Activated CD4-positive, alpha-beta T cell treated with anti-CD3 and anti-CD28 coated beads, Interleukin-2, amount 50 U/mL, for 16 hours (primary cell): ENCODE measurements at places on chromosomes 6 and 20.

DNA sequence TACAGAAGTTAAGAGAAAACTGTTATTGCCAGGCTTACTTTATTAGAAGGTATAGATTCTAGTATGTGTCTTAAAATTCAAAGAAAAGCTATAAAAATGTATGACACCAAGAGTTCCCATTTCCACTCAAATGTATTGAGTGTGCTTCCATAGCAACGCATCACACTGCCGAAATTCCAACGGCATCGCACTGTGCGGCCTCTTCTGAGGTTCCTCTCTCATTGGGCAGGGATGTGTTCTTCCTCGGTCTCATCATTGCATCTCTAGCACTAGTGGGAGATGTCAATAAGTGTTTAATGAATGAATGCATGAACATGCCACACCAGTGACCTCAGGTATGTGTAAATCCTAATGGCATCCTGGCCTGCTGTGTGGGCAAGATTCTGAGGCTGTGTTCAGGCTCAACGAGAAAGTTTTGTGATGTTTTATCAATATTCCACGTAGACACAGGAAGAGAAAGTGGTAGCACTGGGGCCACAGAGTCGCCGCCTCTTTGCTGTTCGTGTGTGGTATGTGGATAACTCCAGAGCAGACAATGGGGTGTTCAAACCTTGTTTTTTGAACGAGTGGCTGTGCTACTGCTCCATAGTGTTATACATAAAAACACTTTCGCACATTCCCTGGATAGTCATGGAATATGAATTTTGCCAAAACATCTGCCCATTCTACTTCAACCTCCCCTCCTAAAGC is 171.6 kb downstream of the ADGB start:
- DNase-seq = no peak

DNA sequence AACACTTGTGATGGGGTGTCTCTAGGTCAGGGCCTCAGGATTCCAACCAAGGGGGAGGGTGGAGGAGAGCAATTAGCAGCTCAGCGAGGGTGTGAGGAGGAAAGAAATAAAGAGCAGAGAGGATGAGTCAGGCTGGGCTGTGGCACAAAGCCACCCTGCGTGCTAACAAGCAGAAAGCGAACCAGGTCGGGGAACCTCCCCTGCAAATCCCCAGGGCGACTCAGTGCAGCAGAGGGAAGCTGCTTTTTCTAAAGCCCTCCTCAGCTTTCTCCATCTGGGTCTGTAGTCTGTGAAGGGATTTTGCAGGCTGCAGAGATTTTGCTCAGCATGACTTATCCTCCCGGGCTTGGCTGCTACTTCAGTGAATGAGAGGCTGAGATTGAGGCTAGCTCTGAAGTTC is 6.6 kb upstream of the SPO11 start:
- DNase-seq = no peak

DNA sequence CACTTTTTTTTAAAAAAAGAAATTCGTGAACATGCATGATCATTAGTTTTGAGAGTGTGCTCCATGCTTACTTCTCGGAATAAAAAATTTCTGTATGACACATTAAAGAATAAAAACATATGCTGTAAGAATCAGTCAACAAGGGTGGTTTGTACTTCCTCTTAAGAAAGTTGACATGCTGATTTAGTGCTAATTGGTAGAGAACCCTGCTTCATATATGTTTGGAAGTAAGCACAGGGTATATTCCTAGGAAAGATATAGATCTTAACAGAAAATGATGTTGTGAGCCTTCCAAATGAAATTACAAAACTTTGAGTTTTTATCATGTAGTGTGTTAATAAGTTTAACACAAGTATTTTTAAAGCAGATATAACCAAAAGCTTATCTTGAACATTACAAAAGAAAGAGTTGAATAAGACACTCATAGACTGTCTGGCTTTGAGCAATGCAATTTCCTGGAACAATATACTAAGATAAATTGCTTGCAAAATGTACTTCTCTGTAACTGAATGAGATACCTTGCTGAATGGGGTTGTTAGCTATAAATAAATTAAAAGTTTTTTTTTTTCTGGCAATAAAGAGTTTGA is 13.8 kb upstream of the VIP start:
- no peak for DNase-seq

- DNase-seq = peak; percentile 39
Measured at GRCh38 chr6:130848945-130849344, 21.7 kb downstream of the SMLR1 start.

- DNase-seq = peak; percentile 38
Measured at GRCh38 chr6:40910260-40910893, 128.6 kb downstream of the UNC5CL start.

GRCh38 chr6:85672050-85672449 is 29.4 kb upstream of the SYNCRIP start:
- DNase-seq = peak; percentile 22

DNA sequence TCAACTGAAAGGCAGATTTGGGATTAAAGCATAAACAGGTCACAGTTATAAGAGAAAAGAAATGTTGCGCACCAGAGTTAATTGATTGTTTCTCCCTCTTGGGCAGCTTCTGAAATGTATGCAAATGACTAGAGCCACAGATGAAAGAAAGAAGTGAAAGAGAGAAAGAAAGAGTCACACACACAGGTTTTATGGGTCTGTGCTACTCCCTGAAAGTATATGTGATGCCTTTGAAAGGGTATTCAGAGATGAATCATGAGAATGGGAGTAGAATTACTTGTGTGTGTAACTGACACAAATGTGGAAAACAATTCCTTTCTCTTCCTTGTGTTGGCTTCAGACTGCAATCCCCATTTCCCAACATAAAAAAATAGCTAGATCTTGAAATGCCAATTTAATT is 196.9 kb downstream of the FOXA2 start:
- DNase-seq = no peak
